ENCODE measurements at places on chromosomes 5 and 9.

- no peak for DNase-seq
These were observed 98.0 kb downstream of the ENC1 start for GRCh38 chr5:74542482-74542881.

DNA sequence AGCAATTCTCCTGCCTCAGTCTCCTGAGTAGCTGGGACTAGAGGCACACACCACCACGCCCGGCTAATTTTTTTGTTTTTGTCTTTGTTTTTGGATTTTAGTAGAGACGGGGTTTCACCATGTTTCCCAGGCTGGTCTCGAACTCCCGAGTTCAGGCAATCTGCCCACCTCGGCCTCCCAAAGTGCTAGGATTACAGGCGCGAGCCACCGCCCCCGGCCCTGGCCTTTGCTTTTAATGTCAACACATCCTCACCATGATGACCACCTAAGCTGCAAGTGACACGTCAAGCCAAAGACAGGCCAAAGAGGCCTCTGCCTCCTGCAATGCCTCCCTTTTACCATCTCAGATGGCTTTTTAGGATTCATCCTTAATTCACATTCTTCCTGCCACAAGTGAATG is 121.5 kb upstream of the NR5A1 start:
- DNase-seq = no peak

DNA sequence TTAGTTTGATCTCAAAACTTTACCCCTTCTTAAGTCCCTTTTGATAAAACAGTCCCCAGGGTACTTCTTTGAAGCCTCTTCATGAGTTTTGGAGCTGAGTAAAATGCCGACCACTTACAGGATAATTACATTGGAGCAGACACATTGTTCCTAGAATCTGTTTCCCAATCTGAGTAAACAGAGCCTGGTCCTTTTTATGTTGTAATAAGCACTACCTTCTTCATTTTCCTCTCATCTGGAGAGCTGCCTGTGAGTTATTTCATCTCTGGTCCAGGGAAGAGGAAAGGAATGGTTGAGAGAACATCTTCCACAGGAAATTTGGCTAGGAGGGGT is 26.3 kb upstream of the GALNT10 start:
- DNase-seq = no peak

GRCh38 chr5:127333483-127333882 is 42.9 kb downstream of the MEGF10 start:
- no peak for DNase-seq

- DNase-seq = no peak
These were observed 44.9 kb upstream of the TCF7 start for GRCh38 chr5:134069553-134069952.

DNA sequence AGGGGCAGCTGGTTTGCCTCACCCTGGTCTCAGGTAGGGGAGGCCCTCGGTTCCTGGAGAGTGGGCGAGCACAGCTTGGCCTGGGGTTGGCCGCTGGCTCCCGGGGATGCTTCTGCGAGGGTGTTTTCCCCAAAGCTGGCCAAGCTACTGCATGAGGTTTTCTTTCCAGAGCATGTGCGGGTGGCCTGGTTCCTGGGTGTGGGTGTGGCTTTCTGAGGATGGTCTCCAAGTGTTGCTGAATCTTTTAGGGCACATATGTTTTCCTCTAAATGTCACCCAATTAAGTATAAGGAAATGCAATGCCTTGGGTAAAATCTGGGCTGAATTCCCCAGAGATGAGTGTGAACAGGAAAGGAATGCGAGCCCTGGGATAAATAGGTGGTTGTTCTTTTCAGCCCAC is 115.8 kb upstream of the ICE1 start:
- no peak for DNase-seq

GRCh38 chr9:78707080-78707479 is 410.2 kb downstream of the PSAT1 start:
- DNase-seq = no peak

GRCh38 chr9:86298873-86299272 is 16.5 kb upstream of the ISCA1 start:
- DNase-seq = no peak

DNA sequence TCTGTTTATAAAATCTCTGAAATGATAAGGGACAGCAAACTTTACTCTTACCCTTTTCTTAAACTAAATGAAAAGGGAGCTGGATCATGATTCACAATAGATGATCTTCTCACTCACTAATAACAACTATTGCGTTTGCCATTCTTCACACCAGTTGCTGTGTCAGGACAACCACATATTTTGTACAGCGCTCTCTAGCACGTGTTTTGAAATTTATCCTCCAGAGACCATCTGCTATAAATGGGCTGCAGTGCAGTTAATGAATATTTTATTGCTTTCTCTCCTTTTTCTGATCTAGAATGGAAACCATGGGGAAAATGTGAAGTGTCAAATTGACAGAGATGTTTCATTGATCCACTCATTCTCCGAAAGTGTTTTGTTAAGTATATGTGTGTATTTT is 258.4 kb upstream of the CCNH start:
- DNase-seq = no peak

Measured in activated CD4-positive, alpha-beta T cell treated with anti-CD3 and anti-CD28 coated beads, Interleukin-2, amount 50 U/mL, for 48 hours (primary cell).